ENCODE measurements at places on chromosomes 3 and 15.

DNA sequence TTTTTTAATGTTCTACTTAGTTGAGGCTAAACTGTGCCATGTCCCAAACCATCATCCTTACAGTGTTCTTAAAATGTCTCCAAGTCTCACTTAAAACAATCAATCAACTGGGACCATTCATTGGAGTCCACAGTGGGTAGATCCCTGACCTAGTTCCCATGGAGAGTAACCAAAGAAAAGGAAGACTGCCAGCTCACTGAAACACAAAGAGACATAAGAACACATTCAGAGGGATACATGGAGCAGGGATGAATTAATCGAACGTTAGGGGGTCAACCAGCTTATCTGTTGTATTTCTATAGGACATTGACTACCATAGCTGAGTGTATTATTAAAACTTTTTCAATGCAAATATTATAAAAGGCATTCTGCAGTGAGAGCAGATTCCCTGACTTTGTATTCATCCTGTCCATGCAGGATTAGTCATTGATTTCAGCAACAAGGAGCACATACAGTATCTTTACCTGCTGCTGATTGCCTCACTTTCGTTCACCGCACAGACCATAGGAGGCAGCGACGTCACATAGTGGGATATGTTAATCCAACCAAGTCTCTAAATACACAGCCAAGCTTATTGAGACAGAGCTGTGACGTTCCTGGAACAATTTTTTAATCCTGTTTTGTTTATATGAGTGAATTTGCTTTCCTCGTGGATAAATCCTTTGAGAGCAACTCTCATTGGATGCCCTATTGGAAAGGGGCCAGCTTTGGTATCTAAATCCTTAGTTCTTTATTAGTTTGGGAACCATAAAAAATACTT is 364.9 kb upstream of the RBMS3 start:
- peak; percentile 1 for DNase-seq

DNA sequence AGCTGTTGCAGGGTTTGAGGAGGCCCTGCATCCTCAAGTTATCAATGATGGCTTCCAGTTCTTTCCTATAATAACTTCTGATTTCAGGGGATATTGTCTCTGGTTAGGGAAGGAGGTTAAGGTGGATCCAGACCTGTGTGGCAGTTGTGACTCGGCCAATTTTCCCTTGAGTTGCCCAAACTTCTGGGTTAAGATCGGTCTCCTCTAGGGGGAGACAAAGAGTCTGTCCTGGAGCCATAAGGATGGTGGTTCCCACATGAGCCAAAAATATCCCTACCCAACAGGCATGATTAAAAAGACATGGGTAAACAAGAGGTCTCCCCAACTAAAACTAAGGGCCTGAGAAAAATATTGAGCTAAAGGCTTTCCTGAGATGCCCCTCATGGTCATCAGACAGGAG is 227.5 kb upstream of the MDFIC2 start:
- DNase-seq, result no peak

- DNase-seq, result no peak
Measured at GRCh38 chr3:106729481-106729880, 647.8 kb upstream of the CCDC54 start.

DNA sequence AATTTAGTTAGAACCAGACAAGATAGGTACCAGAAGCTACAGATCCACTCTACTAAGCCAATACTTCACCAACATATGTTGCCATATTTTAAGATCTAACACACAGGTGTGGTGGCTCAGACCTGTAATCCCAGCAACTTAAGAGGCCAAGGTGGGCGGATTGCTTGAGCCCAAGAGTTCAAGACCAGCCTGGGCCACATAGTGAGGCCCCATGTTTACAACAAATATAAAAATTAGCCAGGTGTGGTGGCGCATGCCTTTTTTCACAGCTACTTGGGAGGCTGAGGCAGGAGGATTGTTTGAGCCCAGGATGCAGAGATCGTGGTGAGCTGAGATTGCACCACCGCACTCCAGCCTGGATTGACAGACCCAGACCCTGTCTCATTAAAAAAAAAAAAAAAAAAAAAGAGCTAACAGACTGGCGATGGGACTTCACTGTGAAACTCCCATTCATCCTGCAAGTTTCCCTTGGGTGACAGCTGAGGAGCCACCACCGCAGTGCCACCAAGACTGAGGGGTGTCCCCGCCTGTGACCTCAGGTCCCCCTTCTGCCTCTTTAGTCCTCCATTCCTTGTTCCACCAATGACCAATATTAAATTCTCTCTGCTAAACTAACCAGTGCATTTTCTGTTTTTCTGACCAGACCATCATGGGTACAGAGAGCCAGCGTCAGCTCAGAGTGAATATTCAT is 163.3 kb downstream of the OR4M2 start:
- DNase-seq, result no peak

DNA sequence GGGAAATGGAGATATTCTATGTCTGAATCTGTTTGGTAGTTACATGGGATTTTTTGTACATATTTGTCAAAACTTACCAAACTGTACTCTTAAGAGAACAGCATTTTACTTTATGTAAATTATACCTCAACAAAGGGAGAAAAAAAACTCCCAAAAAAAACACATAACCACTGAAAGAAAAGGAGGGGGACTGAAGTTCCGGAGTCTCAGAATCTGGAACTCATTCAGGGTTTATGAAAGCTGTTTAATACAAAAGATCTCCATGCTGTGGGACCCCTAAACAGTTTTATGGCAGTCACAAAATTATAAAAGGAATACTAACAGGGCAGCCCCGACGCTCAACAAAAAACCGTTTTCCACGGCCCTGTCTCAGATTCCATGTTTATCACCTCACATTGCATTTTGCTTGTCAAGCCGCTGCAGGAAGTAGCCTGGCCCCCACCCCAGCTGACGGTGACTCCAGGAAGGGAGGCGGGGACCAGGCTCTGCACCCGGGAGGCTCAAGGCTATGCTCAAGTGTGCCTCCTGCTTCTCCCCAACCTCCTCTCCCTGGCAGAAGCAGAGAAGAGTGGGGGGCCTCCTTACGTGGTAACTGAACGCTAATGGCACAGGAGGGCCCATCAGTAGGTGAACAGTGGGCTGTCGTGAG is 29.3 kb downstream of the RFT1 start:
- DNase-seq, result no peak

GRCh38 chr15:54519577-54519976 is 541.3 kb downstream of the UNC13C start:
- no peak for DNase-seq

GRCh38 chr3:43879166-43879565 is 188.4 kb downstream of the ABHD5 start:
- no peak for DNase-seq

DNA sequence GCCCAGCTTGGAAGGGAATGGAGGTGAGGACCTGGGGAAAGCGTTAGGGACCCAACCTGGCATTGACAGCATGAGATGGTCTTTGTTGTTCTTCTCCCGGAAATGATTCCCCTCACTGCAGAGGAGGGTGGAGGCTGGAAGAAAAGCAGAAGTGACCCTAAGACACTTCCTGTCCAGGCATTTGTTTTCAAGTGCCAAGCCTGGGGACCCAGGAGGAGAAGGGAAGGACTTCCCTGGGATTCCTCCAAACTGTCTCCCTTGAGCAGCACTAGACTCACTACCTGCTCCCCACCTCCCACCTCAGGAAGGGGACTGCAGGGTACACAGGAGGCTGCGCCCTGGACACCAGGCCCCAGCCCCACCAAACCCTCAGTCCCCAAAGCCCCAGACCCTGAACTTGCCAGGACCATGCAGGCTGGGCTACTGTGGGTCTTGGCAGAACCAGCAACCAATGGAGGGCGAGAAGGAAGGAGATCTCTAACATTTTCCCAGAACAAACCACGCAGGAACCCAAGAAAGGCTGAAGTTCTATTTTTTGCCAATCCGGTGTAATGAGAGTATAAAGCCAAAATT is 9.8 kb upstream of the VIPR1 start:
- no peak for DNase-seq

- DNase-seq, result no peak
Measured at GRCh38 chr15:90044916-90045371, 43.8 kb downstream of the ZNF710 start.

- DNase-seq, result no peak
Measured at GRCh38 chr3:123720638-123721037, 135.8 kb upstream of the HACD2 start.

DNA sequence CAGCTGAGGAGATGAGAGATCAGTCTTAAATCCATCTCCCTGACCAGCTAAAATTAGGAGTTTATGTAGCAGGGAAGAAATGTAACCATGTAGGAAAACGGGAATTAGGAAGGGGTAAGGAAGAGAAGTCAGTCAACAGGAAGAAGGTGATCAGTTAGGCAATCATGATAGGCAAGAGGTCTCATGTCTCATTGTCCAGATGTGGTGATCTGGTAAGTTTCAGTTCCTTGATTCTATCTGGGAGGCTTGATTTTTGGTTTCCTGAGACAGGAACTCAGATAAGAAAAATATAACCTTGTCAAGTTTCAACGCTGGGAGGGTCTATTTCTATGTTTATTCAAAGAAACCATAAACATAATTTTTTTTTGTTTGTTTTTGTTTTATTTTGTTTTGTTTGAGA is 40.3 kb upstream of the TBC1D5 start:
- DNase-seq, result no peak

DNA sequence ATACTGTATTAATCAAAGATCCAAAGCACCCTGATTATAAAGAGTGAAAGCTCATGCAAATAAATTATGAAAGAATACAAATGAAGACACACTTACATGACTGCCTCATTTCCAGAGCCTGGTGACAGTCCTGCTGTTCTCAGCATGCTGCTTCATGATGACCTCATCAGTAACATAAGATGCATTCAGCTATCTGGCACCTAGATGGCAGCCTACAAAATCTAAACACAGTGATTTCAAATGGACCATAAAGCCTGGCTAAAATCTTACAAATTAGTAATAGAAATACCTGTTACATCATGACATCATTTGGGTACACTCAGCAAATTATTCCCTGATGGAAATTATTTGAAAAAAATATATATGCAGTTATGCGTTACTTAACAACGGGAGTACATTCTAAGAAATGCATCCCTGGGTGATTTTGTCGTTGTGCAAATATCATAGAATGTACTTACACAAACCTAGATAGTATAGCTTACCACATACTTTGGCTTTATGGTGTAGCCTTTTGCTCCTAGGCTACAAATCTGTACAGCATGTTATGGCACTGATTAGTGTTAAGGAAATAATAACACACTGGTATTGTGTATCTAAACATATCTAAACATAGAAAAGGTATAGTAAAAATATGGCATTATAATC is 207.2 kb downstream of the EPHA3 start:
- DNase-seq, result peak; percentile 26

DNA sequence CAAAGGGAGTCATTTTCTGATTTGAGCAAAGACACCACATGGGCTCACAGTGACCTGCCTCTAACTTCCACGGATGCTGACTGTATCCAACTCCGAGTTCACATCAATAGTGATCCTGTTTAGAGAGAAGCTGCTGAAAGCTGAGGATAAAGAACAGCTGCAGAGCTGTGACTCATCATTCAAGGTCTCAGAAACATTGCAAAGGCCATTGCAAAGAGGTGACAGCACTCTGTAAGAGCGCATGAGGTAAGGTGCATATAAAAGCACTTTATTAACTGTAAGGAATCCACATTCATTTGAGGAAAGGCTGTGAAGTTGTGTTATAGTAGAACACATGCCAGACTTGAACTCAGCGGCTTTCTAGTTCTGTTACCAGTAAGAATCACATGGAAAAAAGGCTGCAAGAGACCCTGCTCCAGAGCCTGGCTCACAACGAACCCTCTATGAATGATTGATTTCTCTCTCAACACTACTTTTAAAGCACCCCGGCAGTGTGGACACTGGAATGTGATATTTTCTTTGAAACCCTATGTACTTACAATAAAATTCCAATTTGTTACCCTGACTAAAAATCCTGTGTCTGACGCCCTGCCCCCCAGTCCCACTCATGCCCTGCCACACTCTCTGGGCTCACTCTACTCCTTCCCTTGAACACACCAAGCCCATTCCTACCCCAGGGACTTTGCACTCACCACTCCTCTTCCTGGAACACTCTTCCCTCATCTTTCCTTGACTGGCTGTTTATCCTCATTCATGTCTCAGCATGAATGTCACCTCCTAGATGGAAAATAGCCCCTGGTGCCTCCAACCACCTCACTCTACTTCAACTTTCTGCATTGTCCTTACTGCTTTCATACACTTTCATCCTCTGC is 111.2 kb downstream of the LSM3 start:
- no peak for DNase-seq

DNA sequence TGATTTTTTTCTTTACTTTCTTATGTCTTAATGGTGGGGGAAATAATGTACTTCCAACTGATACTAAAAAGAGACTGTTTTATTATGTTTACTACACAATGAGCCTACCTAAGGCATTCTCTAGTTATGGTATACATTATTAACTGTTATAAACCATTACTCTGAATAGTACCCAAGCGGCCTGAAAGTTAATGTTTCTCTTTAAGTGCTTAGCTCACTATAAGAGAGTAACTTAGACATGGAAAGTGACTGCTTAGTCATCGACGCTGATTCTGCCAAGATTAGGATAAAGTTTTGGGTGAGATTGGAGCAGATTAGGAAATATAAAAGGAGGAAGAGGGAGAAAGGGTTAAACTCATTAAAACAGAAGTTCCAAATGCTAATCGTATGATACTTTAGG is 365.0 kb downstream of the NLGN1 start:
- DNase-seq, result no peak

GRCh38 chr15:72801590-72802325 is 18.2 kb upstream of the ADPGK start:
- DNase-seq, result no peak

DNA sequence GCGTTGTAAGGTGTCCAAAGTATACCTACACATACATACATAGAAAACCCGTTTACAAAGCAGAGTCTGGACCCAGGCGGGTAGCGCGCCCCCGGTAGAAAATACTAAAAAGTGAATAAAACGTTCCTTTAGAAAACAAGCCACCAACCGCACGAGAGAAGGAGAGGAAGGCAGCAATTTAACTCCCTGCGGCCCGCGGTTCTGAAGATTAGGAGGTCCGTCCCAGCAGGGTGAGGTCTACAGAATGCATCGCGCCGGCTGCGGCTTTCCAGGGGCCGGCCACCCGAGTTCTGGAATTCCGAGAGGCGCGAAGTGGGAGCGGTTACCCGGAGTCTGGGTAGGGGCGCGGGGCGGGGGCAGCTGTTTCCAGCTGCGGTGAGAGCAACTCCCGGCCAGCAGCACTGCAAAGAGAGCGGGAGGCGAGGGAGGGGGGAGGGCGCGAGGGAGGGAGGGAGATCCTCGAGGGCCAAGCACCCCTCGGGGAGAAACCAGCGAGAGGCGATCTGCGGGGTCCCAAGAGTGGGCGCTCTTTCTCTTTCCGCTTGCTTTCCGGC is 318.6 kb downstream of the FGF12 start:
- no peak for DNase-seq

Data from NCI-H1436 (cell line).